ENCODE measurements at places on chromosomes 2 and 18.
A peak's percentile ranks its signal among the peaks of the same experiment; 100 is the strongest.

DNA sequence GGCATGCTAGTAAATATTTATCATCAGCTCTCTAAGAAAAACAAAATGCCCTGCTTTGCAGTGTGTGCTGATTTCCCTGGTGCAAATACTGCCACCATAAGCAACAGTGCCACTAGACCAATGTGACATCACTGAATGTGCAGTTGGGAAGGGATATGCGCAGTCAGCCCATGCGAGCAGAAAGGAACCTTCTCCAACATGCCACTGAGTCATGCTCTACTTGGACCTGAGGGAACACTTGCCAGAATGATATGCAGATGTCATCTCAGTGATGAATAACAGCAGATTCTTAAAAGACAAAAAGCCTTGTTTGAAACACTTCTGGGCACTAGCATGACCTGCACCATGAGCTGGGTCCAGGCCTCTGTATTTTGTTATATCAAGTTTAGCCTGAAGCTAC is 55.3 kb upstream of the REL start:
- DNase-seq: no peak

DNA sequence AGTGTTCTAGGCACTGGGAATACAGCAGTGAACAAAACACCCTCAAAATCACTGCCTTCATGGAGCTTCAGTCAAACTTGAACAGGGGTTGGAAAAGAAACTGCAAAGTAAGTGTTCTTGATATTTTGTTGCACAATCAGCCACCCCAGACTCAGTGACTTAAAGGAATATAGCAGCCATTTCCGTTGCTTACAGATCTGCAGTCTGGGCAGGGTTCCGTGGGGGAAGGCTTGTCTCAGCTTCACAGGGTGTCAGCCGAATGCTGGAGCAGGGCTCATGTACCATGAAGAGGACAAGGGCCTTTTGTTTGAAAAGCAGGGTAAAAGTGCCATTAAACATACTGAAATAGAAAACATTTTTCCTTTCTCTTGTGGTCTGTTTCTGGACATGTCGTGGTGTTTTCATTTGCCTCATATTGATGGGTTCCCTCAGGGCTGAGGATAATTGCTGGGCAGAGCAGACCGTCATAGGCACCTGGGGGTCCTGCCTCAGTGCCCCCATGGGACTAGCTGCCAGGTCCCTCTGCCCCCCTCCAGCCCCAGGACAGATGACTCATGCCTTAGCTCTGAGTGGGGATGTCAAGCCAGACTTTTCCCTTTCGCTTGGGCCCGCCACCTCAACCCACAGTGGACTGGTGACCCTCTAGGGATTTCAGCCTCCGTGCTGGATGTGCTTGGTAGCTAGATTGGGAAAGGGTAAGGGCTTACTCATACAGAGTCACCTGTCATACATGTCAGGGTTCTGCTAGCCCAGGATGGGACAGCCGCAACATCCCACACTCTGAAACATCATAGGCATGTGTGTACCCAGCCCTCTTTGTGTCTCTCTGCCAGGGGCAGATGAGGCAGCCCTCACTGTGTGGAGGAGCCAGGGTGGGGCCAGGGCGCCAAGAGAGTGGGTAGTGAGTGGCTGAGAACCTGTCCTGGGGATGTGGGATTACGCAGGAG is 96.5 kb downstream of the PTPRM start:
- no peak for DNase-seq

- no peak for DNase-seq
Measured at GRCh38 chr2:215365184-215365658, 53.4 kb downstream of the ATIC start.

- peak; percentile 34 for DNase-seq
Measured at GRCh38 chr2:170817093-170818035, 677 bp downstream of the GAD1 start.

DNA sequence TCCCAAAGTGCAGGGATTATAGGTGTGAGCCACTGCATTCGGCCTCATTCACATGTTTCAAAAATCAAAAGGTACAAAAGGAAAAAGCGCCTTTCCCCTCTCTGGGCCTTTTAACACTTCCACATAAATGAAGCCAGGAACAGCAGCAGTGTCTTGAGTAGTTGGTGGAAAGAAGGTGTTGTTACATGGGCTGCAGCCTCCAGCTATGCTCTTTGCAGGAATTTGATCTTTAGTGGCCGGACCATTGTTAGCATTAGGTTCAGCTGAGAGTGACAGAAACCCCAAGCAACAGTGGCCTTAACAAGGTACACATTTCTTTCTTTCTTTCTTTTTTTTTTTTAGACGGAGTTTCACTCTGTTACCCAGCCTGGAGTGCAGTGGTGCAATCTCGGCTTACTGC is 59.1 kb downstream of the HS6ST1 start:
- DNase-seq: no peak

- peak; percentile 60 for DNase-seq
Measured at GRCh38 chr18:55845221-55845620, 257.2 kb upstream of the TCF4 start.

DNA sequence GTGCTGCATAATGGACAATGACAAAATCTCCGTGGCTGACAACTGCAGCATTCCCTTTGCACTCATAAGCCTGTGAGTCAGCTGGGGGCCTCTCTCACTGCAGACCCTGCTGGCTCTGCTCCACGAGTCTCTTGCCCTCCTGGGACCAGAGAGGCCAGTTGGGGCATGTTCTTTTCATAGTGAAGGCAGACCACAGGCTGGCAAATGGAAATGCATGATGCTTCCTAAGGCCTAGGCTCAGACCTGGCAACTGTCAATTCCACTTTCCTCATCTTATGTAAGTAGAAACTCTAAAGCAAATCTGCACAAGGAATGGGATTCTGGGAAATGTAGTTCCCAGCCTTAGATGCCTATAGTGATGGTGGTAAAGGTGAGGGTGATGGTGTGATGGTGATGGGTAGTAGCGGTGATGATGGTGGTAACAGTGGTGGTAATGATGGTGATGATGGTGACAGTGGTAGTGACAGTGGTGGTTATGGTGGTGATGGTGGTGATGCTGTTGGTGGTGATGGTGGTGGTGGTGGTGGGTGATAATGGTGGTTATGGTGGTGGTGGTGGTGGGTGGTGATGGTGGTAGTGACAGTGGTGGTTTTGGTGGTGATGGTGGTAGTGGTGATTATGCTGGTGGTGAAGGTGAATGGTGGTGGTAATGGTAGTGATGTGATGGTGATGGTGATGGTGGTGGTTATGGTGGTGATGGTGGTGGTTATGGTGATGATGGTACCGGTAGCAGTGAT is 185.8 kb upstream of the ARL4C start:
- DNase-seq: no peak

- no peak for DNase-seq
Measured at GRCh38 chr2:209526561-209526960, 102.7 kb downstream of the MAP2 start.

GRCh38 chr2:7205151-7205830 is 288.1 kb downstream of the RNF144A start:
- DNase-seq: no peak

DNA sequence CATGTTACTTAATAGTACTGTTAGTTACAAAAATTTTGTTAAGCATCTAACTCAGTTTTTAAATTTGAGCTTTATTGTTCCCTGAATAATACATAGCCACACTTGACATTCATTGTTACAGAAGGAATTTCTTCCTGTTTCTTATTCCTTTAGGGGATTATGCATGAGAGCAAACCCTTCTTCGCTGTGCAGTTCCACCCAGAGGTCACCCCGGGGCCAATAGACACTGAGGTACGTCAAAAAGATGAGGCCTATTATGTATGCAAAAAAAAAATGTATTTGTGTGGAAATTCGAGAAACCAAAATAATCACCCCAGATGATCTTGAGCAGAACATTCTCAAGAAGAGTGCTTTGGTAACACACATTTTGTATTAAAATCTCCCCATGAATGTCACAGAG is 36.3 kb downstream of the CPS1 start:
- no peak for DNase-seq

- peak; percentile 56 for DNase-seq
Measured at GRCh38 chr2:56185582-56186046, 1.8 kb downstream of the CCDC85A start.

- no peak for DNase-seq
Measured at GRCh38 chr2:3486047-3487027, 33.0 kb downstream of the ADI1 start.

DNA sequence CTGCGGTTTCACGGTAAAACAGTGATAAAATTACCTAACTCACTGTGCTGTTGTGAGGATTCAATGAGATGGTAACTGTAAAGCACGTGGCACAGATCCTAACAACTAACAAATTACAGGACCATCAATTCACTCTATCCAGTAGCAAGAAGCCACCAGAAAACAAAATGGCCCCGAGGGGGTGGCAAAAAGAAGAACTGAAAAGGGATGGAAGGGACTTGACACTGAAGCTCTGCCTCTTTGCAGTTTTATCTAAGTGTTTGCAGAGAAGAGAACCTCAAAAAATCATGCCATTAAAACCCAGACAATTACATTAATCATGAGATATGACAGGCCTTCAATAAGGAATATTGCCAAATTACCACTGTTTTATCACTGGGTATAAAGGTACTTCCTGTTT is 46.7 kb downstream of the IRS1 start:
- no peak for DNase-seq

- no peak for DNase-seq
Measured at GRCh38 chr2:144683107-144683753, 163.3 kb upstream of the ZEB2 start.

DNA sequence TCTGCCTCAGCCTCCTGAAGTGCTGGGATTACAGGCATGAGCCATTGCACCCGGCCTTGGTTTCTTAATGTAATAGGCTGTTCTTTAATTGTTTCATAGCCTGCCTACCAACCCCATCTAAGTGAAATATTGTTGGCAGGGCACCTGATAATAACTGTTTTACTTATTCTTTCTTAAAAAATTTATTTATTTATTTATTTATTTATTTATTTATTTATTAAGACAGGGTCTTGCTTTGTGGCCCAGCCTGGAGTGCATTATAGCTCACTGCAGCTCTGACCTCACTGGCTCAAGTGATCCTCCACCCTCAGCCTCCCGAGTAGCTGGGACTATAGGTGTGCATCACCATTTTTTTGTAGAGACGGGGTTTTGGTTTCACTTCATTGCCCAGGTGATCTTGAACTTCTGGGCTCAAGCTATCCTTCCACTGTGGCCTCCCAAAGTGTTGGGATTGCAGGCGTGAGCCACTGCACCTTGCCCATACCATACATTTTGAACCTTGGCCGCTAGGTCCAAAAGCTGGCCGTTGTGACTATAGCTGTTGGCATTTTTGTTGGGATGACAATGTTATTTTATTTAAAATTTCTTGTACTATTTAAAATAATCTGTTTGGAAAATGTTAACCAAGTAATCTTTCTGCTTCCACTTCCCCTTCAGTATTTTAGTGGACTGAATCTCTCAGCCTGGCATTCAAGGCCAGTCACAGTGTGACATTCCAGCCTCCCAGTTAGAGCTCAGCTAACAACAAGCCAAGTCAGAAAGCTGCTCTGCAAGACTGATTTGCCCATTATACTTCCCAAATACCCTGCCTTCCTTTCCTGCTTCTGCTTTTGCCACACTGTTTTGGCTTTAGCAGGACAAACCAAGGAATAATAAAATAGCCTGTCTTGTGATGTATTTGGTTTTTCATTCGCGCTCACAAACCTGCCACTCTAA is 52.4 kb downstream of the BABAM2 start:
- no peak for DNase-seq

- DNase-seq: peak; percentile 49
Measured at GRCh38 chr18:12645254-12645653, 12.7 kb downstream of the SPIRE1 start.

DNA sequence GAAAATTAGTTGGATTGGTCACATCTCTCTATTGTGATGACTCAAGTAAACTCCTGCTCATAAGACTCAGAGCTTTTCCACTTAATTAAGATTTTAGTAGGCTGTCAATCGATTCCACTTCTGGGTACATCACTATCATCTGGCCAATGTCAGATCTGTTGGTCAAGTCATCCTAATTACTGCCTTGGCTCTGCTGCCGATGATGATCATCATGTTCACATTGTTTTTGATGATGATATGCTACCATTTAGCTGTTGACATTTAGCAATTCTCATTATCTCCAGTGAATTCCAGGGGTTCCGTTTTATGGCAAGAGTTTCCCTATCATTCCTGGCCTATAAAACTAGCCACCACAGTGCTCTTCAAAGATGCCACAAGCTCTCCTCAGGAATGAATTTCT is 253.4 kb downstream of the IKZF2 start:
- no peak for DNase-seq

GRCh38 chr2:120691410-120691809 is 44.3 kb upstream of the GLI2 start:
- DNase-seq: no peak

DNA sequence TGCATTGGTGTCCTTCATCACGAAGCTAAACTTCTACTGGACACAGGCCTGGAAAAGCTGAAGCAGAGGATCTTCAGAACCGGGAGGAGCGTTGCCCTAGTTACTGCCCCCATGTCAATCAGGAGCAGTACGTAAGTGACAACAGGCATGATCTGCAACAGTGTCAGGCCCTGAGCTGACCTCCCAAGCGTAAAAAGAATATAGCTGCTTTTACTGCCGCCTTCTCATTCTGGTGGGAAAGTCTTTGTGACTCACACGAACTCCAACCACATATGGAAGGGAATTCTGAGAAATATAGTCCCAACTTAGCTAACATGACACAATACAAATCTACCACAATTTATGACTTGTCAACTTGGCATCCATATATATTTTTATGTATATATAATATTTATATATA is 1007.7 kb upstream of the CDH2 start:
- DNase-seq: peak; percentile 75

DNA sequence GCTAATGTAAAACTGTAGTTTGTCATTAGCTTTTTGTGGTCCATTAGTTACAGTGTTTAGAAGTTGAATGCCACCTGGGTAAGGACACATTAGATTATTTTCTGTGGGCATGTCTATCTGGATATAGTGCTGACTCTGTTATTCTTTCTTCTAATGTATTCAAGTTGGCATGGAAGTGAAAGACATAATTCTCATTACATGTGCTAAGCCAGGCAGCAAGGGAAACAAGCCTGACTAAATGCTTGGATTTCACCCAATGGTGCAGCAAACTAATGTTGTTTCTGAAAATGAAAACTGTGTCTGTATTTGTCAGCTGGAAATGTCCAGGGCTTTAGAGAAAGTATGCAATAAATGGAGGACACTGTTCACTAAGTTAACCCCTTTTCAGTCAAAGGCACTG is 100.7 kb downstream of the NUP35 start:
- DNase-seq: no peak

DNA sequence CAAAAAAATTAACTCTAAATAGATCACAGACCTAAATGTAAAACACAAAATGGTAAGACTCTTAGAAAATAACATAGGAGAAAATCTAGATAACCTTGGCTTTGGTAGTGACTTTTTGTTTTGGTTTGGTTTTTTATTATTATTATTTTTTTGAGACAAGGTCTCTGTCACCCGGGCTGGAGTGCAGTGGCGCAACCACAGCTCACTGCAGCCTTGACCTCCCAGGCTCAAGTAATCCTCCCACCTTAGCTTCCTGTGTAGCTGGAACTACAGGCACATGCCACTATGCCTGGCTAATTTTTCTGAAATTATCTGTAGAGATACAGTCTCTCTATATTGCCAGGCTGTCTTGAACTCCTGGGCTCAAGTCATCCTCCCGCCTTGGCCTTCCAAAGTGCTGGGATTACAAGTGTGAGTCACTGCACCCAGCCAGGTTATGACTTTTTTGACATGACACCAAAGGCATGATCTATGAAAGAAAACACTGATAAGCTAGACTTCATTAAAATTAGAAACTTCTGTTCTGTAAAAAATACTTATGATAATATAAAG is 88.0 kb downstream of the HNRNPLL start:
- DNase-seq: peak; percentile 42
